ENCODE measurements at places on chromosomes 7 and 10. TPM values are rescaled to one million over a fixed set of nuclear protein-coding genes. Genes with fewer than 3 reads are reported as not detected.

DNA sequence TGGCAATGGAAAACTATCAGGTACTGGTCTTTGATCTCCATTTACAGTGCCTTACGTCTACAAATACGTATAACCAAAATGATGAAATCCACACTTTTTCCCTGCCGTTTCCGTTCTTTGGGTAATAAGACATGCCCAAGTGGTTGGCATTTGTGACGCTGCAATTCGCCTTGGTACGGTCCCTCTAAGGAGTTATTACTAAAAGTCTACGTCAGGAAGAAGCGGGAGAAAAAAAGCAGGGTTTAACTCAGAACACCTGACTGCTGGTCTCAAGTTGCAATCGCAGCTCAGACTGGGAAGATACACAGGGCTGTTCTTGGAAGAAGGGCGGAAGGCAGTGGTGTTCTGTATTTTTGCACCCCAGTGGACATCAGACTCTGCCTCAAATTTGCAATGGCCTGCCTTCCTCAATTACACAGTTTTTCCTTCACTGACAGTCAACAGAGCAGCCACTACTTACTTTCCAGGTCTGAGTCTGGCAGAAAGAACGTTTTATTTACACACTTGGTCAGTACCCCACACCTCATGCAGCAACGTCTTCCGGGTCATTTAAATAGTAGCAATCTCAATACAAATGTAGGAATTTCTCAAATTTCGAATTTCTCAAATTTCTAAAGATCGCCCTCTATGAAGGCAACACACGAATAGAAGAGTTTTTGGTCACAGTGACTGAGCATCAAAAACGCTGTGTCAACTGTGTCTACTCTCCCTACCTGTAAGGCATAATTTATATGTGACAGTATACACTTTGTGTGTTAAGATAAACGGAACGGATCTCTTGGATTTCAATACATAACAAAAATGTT is 2.1 kb downstream of the BAIAP2L1 start:
- DNase-seq: no peak

GRCh38 chr10:62619413-62619738 is 185.1 kb upstream of the ADO start:
- no peak for DNase-seq

HOXA9 gene
- not detected for total RNA-seq

GRCh38 chr7:30322271-30323005 is 38.0 kb downstream of the ZNRF2 start:
- DNase-seq: no peak

C10orf95 gene
- total RNA-seq: 0.42 TPM

PNLIP gene
- total RNA-seq: not detected

SPDYE8 gene
- total RNA-seq: not detected

TLX1 gene
- total RNA-seq: not detected

DNA sequence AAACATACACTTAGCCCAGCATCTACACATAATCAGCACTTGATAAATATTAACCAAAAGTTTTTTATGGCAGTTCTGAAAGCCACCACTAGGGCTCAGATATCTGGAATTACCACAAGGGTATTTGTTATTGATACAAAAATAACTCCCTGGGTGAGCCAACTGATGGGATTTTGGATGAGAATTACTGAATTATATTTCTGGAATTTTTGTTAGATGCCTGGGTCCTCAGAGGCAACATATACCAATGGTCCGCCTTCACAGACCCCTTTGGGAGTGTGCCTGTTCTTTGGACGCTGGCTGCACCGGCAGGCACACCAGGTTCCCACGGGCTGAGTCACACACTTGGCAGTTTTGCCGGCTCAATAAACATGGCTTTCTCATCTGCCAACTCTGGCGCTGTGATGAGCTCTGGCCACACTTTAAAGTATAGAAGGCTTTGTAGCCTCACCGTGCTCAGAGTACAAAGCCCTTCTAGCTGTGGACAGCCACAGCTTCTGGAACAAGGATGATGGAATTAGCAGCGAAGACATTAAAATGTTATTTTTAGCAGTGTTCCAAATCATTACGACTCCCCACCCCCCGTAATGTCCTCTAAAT is 24.5 kb upstream of the EEPD1 start:
- peak; percentile 60 for DNase-seq

DNA sequence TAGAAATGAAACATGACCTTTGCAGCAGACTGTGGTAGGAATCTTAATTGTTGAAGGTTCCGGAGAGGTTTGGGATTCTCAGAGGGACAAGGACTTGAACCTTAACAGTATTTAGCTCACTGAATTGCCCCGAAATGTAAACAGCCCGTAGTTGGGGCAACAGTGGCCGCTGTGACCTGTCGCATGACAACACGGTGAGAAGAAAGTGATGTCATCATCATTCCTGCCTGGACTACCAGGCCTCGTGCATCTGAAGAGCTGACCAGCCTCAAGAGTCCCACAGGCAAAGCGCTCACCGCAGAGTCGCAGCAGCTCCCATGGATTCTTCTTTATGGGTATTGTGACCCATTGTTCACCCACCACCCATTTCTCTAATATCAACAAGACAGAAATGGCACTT is 250.6 kb downstream of the KLF6 start:
- DNase-seq: no peak

- DNase-seq: no peak
These were observed 12.9 kb upstream of the CDK6 start for GRCh38 chr7:92849322-92849721.

GRCh38 chr10:129764011-129764900 is 199.8 kb downstream of the EBF3 start:
- no peak for DNase-seq

DNA sequence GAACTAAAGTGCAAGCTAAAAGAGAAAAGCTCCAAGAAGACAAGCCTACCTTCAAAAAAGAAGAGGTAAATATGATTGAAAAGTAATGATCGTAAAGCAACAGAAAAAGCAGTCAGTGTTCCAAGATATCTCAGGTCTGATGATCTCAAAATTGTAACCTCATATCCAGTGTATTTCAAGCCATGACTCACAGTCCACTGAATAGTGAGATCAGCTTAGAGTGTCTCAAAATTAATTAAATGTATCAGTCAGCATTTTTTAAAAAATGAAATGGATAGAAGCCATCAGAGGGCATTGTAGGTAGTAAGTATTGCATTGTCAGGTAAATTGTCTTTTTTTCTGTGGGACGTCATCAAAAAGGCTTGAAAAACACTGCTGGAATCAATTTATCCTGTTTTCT is 50.6 kb upstream of the AGBL3 start:
- no peak for DNase-seq

DNA sequence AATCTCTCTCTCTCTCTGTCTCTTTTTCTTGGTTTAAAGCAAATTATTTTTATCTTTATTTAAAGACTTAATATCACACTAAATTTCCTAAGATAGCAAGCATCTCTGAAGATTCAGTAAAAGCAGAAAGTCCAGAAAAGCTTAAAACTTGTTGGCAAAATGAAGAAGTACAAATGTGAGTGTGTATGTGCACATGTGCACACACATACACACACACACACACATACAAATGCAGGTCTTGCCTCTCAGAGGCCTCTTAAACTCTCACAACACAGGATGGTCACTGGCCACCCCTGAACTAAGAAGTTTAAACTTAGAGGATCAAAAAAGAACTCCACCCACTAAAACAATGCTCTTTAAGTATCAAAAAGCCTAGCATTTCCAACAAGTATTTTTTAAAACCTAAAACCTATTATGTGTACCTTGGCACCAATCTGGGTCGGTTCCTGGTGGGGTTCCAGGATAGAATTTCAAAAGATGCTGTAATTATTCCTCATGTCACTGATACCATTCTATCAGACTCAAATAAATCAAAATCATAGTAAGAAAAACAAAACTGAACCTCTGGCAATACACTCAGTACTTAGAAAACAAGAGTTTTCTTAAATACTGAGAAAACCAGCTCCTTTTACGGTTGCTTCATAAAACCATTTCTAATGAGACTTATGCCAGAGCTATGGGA is 55.0 kb downstream of the SORBS1 start:
- DNase-seq: no peak

- DNase-seq: peak; percentile 59
These were observed 40.7 kb upstream of the ANAPC16 start for GRCh38 chr10:72175149-72175548.
